ENCODE measurements at places on chromosomes 12 and 14. TPM values are rescaled to one million over a fixed set of nuclear protein-coding genes. Genes with fewer than 3 reads are reported as not detected.

TMEM119 gene
- not detected for total RNA-seq

DNA sequence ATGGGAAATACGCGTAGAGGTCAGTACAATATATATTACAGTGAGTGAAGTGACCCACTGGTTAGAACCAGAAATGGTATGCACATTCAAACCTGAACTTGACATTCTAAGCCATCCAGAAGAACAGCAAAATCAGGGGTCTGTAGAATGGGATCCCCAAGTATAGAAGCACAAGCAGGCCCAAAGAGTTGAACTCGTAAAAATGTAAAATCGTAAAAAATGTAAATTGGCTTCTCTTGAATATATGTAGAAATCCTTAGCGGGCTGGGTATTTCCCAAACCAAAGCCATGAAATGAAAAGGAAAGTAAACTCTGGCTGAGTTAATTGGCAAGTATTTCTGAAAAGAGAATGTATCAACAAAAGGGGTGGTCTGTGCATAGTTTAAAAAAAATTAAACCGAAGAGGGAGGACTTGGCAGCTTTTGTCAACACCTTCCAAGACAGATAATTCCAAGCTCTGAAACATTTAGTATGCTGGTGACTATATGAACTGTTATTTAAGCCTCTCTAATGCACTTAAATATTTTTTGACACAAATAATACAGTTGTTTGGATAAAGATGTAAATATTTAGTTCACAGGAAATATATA, 1505.6 kb upstream of the FLRT2 start:
- no peak overlapping the region for H3K27ac ChIP-seq
- H3K4me3 ChIP-seq, result no peak overlapping the region
- no peaks in the 10 kb centered on the region for H3K27me3 ChIP-seq
- H3K4me1 ChIP-seq, result no peaks in the 10 kb centered on the region

- H3K36me3 ChIP-seq, result no peaks in the 10 kb centered on the region
- DNase-seq, result no peak
- H3K4me1 ChIP-seq, result no peaks in the 10 kb centered on the region
- H3K27ac ChIP-seq, result no peak overlapping the region
- H3K27me3 ChIP-seq, result peaks cover 4% of the 10 kb centered on the region
Observed at GRCh38 chr12:101501410-101501995, 26.4 kb downstream of the SPIC start.

DNA sequence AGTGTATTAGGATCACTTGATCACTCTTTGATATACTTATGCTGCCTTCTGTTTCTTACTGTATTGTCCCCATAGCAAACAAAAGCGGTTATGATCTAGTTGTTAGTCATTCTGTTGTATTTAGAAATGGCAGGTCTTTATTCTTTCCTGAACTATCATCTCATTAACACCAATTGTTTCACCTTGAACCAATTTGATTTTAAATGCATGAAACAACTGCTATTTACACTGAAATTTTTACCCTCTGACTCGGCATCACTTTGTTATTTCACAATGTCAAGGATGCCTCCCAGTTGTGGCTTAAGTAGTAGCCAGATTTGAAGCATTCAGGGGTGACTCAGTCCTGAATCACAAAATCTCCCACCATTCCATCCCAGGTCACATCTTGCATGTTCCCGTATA, 303.5 kb downstream of the EGLN3 start:
- H3K27me3 ChIP-seq, result no peaks in the 10 kb centered on the region
- no peaks in the 10 kb centered on the region for H3K36me3 ChIP-seq
- no peaks in the 10 kb centered on the region for H3K4me1 ChIP-seq
- no peak overlapping the region for H3K4me3 ChIP-seq

GRCh38 chr12:113823016-113823415, 143.1 kb downstream of the RBM19 start:
- no peak overlapping the region for H3K27ac ChIP-seq
- no peaks in the 10 kb centered on the region for H3K4me1 ChIP-seq
- H3K36me3 ChIP-seq, result no peaks in the 10 kb centered on the region
- no peaks in the 10 kb centered on the region for H3K27me3 ChIP-seq
- no peak overlapping the region for H3K4me3 ChIP-seq
- no peak for DNase-seq

GSKIP gene
- total RNA-seq, result 20.0 TPM

DNA sequence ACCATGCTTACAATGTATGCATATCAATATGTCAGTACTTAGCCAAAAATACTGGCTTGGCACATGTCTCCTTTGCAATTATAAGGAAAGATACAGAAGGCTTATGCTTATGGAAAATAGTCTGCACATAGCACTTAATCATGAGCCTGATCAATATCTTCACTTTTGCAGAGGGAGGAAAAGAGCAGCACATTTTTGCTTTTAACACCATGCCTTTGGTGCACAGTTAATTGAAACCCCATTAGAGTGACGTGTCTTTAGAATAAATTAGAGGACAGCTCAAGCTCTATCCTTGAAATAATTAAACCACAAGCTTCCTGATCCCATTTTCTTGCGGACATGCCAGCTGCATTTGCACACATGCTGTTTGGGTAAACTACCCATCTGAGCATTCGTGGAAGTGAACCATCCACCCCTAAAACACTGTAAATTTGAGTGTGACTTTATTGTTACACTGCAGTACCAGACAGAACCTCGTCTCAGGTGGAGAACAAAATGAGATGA, 839.9 kb upstream of the MGAT4C start:
- no peak for DNase-seq
- no peaks in the 10 kb centered on the region for H3K36me3 ChIP-seq
- H3K4me3 ChIP-seq, result no peak overlapping the region
- H3K4me1 ChIP-seq, result no peaks in the 10 kb centered on the region

TIMM9 gene
- total RNA-seq, result 37.7 TPM

DNA sequence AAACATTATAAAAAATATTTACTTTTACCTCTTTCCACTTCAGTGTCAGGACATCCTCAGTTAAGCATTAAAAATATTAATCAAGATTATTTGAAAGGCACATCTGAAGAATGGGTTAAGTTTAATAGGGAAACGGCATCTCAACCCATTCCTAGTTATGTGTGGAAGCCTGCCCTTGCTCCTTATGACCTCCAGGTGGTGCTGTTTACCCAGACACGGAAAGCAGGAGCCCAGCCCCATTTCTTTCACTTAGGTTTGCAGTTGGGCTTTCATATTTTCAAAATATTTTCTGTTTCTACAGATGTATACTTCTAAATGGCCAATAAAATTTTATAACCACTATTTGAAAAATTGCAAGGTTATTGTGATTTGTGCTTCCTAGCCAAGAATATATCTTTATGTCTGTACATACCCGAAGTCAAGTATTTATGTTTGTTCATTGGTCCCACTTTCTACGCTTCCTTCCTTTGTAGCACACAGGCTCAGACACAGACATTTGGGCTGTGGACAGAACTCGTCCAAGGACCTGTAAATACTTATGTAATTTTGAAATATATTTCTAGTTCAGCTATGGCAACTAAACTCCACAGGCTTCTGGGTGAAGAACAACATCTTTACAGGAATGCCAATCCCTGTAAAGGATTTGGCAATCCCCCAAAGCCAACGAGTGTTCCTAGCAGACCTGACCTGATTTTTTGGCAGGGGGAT, 247.1 kb downstream of the AKAP6 start:
- no peak overlapping the region for H3K27ac ChIP-seq
- H3K4me1 ChIP-seq, result no peaks in the 10 kb centered on the region
- H3K36me3 ChIP-seq, result no peaks in the 10 kb centered on the region
- no peak overlapping the region for H3K4me3 ChIP-seq
- DNase-seq, result peak; percentile 55

DNA sequence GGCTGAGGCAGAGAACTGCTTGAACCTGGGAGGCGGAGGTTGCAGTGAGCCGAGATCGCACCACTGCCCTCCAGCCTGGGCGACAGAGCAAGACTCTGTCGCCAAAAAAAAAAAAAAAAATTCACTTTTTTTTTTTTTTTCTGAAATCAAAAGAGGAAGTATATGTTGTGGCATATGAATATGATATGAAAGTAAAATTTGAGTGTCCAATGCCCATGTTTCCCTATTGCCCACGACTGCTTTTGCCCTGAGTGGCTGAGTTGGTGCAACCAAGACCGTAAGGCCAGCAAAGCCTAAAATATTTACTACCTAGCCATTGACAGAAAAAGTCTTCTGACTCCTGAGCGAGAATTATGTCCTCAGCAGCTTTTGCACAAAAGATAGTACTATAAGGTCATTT, 101.7 kb upstream of the PARP11 start:
- H3K36me3 ChIP-seq, result peaks cover 8% of the 10 kb centered on the region
- peak overlapping the region; percentile 81 for H3K27ac ChIP-seq
- H3K4me1 ChIP-seq, result peaks cover 60% of the 10 kb centered on the region

DNA sequence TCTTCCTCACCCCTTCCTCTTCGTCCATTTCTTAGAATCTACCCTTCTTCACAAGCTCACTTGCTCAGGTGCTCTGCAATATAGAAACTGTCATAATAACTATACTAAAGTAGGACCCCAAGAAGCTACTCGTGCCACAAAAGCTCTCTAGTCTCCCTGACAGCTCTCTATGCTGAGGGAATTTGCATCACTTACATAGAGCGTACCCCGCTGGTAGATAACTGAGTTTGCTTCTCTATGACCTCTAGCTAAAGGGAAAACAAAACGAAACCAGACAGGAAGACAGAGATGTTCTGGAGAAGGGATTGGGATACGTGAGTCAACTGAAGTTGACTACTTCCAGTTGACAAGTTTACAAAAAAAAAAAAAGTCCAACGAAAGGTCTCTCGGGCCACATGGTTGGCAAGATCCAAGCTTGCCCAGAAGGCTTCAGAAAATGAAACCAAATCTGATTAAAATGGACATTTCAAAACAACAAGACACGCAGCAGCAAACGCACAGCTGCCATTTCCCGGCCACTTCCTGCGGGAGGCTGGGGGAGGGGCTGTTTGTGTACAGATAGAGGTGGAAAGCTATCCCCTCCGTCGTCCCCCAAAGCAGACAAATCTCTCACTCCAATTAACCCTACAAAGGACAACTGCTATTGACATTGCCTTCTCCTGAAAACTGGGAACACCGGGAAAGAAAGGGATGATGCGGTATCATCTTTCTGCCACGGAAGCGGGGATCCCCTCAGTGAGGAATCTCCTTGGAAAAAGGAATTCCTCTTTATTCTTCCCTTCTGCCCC, 1.3 kb downstream of the BAZ2A start:
- peak overlapping the region; percentile 83 for H3K27ac ChIP-seq
- H3K27me3 ChIP-seq, result no peaks in the 10 kb centered on the region
- peaks cover 68% of the 10 kb centered on the region for H3K4me1 ChIP-seq
- peak overlapping the region; percentile 84 for H3K4me3 ChIP-seq

Measured in activated CD8-positive, alpha-beta T cell treated with anti-CD3 and anti-CD28 coated beads, Interleukin-2, amount 10 ng/mL, durations not matched to agents 7 days and 5 days (primary cell).